Left forelimb (tissue), 1 donor: ENCODE measurements at places on chromosomes 13 and 19.

DNA sequence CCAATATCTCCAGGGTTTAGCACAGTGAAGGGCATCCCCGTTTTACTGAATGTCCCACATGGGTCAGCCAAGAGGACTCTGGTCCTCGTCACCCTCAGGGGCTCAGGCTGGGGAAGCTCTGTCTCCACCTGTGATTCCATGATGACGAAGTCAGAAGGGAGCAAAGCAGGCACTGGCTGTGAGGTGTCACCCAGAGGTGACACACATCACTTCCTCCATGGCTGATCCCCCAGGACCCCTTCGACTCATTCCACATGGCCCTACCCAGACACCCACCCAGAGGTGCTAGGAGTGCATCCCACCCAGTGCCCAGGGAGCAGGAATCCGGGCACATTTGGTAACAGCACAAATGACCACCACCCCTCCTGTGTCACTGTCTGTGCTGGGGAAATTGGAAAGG, 145.2 kb upstream of the VSTM2B start:
- peak; percentile 42 for DNase-seq

- no peak for DNase-seq
These were observed 15.6 kb downstream of the EMP3 start for GRCh38 chr19:48340995-48341394.

GRCh38 chr13:52161181-52161646, 1.8 kb upstream of the NEK3 start:
- DNase-seq = no peak

GRCh38 chr13:110665491-110666254, 40.2 kb downstream of the CARS2 start:
- peak; percentile 40 for DNase-seq

GRCh38 chr13:78029901-78030300, 111.3 kb upstream of the EDNRB start:
- no peak for DNase-seq

DNA sequence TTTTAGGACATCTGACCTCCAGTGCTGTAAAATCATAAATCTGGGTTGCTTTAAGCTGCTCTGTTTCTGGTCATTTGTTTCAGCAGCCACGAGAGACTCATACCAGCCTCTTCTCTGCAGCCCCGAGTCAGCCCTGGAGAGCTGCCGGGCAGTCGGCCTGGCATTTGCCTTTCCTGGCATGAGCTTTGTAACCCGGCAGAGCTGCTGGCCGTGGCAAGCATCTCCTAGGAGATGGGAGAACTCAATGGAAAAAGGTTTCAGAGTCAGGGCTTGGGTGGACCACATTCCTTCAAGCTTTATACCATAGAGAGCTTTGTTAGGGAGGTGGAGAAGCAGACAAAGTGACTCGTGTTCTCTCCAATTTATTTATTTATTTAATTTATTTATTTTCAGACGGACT, 21.6 kb upstream of the CCL25 start:
- no peak for DNase-seq
